ENCODE measurements at places on chromosomes 1 and 21.

- DNase-seq: no peak
Measured at GRCh38 chr1:55833529-55834091, 618.4 kb upstream of the USP24 start.

- DNase-seq: no peak
Measured at GRCh38 chr21:17352996-17353655, 159.7 kb upstream of the CXADR start.

GRCh38 chr1:67429011-67429527 lies 1.1 kb downstream of the SERBP1 start:
- DNase-seq: peak; percentile 49

DNA sequence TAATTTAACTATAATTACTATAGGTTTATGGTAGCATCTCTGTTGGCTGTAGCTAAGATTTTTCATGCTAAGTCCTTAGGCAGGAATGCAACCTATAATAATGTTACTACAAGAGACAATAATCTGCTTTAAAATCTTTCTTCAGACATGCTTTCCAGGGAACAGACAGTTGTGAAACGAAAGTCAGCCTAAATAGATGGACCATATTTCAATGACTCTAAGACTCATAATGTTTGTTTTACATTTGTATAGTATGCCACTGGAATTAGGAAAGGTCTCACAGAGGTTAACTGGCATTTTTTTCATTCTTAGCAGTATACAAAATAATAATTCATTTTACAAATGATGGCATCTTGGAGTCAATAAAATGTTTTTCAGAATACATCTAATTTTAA lies 8.1 kb downstream of the RERE start:
- DNase-seq: no peak

GRCh38 chr1:9807541-9807940 lies 16.2 kb downstream of the CLSTN1 start:
- no peak for DNase-seq

GRCh38 chr1:24996983-24997893 lies 67.2 kb upstream of the RUNX3 start:
- no peak for DNase-seq

- no peak for DNase-seq
Measured at GRCh38 chr1:168344517-168344916, 63.8 kb downstream of the TBX19 start.

DNA sequence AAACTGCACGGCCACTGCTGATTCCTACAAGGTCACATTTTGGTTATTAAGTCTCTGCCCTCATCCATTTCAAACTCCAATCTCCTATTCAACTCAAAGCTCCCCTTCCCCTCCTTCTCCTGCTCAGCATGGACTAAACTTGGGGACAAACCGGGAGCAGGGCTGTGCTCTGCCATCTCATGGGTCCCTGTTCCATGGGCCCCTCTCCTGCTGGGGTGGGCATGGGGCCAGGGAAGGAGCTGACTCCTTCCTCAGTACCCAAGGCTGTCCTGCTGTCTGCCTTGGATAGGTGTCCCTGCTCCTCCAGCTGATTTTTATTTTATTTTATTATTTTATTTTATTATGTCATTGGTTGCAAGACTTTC lies 27.1 kb downstream of the TNNT2 start:
- no peak for DNase-seq

DNA sequence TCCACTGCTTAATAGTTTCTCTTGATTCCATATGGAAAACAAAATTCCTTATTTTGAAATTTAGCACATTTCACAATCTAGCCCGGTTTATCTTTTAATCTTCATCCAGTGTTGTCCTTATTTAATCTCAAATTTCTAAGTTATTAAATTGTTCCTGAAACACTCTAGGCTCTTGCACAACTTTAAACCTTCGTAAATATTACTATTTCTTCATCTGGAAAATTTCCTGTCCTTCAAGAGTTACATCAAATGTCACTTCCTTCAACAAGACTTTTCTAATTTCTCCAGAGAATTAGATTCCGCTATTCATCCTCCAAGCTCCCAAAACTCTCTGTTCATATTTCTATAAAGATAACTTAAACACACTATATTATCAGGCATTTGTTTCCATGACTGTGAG lies 6.5 kb downstream of the FMO5 start:
- no peak for DNase-seq

- no peak for DNase-seq
Measured at GRCh38 chr1:22257290-22258275, 114.7 kb upstream of the WNT4 start.

- no peak for DNase-seq
Measured at GRCh38 chr1:4005431-4005830, 105.4 kb upstream of the C1orf174 start.

DNA sequence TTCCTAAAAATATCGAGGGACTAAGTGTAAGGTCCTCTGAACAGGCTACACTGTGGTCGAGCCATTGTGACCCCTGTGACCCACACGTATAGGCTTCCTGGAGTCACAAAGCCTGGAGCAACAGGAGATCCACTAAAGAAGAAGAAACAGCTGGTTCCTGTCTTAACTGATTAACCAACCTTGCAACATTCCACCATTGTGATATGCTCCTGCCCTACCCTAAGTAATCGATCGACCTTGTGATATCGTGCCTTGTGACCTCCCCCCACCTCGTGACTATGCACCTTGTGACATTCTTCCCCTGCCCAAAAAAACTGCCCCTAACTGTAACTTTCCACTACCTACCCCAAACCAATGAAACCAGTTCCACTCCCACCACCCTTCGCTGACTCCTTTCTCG lies 304.6 kb upstream of the FAM78B start:
- DNase-seq: no peak

GRCh38 chr1:66546047-66546810 lies 12.3 kb downstream of the SGIP1 start:
- no peak for DNase-seq

DNA sequence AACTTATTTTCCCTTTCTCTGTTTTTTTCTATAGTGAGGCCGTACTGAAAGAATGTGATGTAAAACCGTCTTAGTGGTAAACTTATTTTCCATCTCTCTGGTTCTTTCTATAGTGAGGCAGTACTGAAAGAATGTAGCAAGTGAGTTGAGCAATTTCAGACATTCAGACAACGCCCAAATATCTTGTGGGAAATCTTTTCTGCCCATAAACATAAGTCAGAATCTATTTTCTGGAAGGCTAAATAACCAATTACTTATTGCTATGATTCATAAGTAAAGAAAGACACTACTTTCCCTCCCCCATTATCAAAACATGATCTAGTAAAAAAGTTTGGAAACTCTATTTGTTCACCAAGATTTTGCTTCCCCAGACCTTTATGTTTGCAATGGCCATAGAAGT lies 18.8 kb upstream of the SCCPDH start:
- no peak for DNase-seq

GRCh38 chr1:245418077-245418476 lies 263.3 kb downstream of the KIF26B start:
- DNase-seq: no peak

DNA sequence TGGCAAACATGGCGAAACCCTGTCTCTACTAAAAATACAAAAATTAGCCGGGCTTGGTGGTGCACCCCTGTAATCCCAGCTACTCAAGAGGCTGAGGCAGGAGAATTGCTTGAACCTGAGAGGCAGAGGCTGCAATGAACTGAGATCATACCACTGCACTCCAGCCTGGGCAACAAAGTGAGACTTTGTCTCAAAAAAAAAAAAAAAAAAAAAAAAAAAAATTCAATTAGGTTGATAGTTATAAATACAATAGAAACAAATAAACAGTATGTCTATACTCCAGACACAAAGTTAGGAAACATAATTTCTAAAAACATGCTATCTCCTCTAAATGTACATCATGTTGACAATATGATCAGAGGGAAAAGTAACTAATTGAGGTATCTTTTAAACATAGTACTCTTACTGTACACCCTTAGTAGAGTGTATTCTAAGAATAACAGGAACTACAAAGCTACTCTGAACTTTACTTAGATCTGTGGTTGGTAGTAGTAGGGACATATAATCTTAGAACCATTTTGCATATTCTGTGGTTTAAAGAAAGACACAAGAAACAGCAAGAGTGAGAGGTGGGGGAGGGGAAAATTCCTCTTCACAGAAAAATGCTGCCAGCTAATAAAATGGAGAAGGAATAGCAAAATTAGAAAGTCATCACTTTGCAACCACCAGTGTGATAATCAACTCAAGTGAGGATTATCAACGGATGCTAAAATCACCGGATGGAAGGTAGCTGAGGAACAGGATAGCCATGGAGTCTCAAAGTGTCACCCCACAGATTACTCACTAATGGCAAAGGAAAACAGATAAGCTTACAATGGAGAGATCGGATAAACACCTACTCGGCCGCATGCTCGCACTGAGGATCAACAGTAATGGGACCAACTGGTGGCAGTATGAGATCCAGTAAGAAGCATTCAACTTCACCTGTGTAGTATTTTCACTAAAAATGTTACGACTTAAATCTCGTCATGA lies 35.0 kb downstream of the MTOR start:
- no peak for DNase-seq

- no peak for DNase-seq
Measured at GRCh38 chr1:84253891-84254290, 47.6 kb upstream of the SAMD13 start.

GRCh38 chr21:35953597-35953996 lies 106.7 kb downstream of the SETD4 start:
- DNase-seq: no peak

DNA sequence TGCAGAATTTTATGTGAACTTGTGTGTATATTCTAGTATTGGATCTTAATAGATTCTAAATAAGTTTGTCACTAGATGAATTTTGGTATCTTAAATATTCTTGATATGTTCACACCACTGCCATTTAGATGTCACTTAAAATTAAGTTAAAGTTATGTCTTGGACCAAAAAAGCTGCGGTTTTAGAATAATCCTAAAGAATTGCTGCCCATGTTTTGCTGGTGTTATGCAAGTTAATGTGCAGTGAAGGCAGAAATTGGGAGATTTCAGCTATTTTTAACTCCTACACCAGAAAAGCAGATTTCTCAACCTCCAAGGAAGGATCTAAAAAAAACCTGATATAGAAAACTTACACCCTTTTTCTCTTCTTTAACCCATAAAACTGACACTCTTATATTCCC lies 757 bp downstream of the ACADM start:
- DNase-seq: no peak

- no peak for DNase-seq
Measured at GRCh38 chr1:107727866-107728265, 237.1 kb downstream of the VAV3 start.

GRCh38 chr1:164801246-164801731 lies 242.3 kb downstream of the PBX1 start:
- no peak for DNase-seq

DNA sequence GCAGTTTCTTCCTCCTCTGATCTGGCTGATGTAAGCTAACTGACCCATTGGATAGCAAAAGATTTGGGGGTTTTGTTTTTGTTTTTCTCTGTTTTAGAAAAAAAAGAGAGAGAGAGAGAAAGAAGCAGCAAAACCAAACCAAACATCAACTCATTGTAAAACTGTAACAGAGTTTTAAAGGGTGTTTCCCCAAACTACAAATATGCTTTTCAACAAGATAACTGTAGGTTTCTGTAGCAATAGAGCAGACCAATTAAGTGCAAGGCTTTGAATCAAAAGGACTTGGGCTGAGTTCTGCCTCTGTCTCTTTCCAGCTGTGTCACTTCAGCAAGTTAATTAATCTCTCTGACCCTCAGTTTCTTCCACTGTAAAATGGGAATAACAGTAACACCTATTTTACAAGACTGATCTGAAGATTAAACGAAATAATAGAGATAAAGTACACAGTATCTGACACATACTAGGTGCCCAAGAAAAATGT lies 44.5 kb downstream of the RRAGC start:
- DNase-seq: no peak

- no peak for DNase-seq
Measured at GRCh38 chr1:179231923-179232322, 2.4 kb upstream of the ABL2 start.

DNA sequence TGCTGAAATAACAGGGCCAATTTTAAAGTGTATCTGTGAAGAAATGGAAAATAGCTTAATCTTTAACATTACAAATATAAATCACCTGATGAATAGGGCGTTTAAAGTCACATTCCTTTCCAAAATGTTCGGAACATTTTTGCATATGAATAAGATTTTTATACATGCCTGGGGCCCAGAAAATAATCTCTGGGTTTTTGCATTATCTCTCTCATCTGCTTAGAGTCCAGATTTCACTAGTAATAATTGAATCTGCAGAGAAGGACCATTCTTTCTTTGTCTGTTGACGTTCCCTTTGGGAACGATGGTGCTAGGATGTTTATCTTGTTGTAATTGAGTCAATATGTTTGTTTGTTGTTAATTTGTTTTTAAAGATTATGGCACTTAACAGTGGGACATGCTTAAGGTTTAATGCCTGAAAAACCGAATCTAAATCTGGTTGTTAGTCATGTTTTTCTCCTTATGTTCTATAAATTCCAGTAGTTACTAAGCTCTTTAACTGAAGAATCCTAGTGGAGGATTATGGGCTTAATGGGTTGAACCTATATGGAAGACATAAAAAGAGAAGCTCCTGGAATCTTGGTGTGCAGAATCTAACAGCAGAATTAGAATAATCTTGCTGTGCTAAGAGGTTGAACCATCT lies 140.6 kb downstream of the VPS13D start:
- no peak for DNase-seq

GRCh38 chr1:60848583-60849188 lies 233.7 kb upstream of the NFIA start:
- no peak for DNase-seq

DNA sequence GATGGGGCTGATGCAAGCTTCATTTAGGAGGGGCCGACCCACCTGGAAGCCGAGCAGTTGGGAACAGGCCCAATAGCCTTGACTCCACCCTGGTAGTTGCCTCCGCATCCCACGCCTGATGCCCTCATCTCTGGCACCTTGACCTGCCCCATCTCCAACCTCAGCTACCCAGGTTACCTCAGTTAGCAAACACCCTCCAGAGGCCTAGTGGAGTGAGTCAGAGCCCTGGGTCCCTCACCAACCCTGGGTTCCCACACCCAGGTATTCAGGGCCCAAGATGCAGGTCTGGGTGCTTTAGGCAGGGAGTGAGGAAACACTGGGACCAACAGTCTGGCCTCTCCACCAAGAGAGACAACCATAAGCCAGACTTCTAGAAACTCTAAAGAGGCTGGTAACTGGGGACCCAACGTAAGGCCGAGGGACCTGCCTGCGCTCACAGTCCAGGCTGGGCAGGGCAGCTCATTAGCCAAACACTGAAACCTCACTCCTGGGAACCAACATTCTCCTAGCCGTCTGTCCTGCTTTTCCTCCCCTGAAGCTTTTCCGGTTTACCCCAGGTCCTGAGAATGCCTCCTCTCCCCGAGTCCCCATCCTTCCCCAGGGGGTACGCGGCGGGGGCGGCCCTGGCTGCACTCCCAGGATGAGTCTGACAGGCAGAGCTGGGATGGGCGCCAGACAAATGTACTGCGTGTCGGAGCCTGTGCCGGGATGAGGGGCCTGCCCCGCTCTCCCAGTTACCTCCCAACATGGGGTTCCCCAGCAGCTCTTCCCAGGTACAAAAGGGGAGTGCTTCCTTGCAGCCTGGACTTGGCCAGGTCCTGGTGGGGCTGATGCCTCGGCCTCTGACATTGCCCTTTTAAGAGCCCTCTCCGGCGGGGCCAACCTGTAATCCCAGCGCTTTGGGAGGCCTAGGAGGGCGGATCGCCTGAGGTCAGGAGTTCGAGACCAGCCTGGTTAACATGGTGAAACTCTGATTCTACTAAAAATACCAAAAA lies 8.9 kb upstream of the CELSR2 start:
- no peak for DNase-seq

Measured in stimulated activated CD4-positive, alpha-beta T cell treated with anti-CD3 and anti-CD28 coated beads, Interleukin-4, amount 100 ng/mL, for 4 hours (primary cell).